Mesendoderm (in vitro differentiated cells): ENCODE measurements at places on chromosomes 12 and 14.

- no peak for DNase-seq
Measured at GRCh38 chr12:4152145-4152795, 121.3 kb upstream of the CCND2 start.

DNA sequence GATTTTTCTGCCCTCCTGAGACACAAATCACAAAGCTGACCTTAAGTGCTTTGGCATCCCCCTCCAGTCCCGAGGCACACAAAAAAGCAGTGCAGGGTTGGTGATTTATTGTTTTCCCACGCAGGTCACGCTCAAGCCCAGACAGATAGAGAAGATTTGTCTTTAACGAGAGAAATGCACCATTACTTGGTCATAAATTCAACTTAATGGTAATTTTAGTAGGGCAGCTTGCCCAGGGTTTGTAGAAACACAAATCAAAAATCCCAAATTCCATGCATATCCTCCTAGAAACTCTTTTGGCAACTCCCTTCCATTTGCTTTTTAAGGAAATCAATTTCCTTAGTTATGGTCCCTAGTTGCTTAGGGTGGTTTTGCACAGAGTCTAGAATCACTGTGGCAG, 132.6 kb downstream of the IGF1 start:
- no peak for DNase-seq

DNA sequence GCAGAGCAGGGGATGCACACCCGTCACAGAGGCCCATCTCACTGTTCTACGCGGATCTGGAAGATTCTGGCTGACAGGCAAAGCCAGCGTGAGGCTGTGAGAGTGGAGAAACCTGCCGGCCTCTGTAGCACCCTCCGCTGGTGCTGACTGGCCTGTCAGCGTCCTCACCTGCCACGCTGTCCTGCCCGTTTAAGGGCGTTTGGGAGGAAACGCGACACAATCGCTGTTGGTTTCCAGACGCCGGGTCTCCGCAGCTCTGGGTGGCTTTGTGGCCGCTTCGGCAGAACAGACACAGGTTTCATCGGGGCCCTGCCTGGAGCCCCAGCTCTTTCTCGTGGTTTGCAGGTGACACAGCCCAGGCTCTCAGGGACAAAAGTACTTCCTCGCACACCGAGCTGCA, 70.6 kb downstream of the NOC4L start:
- DNase-seq = no peak

DNA sequence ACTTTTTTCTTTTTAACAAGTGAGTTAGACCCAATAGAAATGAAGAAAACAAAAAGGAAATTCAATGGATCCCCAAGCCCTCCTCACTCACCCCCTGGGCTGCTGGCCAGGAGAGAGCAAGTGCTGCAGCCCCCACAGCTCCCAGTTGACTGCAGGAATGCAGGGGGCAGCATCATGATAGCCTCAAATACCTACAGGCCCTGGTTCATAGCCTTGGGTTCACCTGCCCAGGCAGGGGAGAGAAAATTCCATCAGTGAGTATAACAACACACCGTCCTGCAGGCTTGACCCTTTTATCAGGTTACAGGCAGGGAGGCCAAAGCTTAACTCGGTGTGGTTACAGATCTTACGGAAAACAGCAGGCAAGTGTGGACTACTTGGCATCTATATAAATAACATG, 76.3 kb downstream of the PHLDA1 start:
- DNase-seq = peak; percentile 33

DNA sequence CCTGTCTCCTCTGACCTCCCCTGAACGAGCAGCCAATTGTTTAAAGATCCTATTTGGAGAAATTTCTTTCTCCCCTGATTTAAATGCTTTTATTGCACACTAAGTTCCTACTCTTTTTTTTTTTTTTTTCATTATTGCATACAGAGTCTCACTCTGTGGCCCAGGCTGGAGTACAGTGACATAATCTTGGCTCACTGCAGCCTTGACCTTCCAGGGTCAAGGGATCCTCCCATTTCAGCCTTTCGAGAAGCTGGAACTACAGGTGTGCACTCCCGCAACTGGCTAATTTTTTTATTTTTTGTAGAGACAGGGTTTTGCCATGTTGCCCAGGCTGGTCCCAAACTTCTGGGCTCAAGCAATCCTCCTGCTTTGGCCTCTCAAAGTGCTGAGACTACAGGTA, 5.2 kb upstream of the P2RX7 start:
- DNase-seq = no peak

- DNase-seq = no peak
Measured at GRCh38 chr12:53699678-53700025, 23.8 kb upstream of the ATP5MC2 start.

DNA sequence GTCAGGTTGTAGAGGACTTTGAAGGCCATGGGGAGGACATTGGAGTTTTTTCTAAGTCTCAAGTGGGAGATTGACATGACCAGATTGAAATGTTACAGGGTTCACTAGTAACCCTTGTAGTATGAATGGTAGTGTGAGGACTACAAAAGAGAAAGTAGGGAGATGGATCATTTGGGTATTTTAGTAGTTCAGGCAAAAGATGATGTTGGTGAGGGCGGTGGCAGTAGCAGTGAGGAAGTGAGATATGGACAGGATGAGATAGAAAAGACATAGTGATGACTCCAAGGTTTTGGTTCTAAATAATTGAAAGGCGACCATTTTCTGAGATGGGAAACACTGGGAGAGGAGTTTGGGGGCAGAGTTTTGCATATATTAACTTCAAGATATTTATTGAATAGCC, 94.2 kb upstream of the CNTN1 start:
- no peak for DNase-seq

GRCh38 chr14:34403646-34404045, 58.4 kb downstream of the SPTSSA start:
- DNase-seq = no peak

DNA sequence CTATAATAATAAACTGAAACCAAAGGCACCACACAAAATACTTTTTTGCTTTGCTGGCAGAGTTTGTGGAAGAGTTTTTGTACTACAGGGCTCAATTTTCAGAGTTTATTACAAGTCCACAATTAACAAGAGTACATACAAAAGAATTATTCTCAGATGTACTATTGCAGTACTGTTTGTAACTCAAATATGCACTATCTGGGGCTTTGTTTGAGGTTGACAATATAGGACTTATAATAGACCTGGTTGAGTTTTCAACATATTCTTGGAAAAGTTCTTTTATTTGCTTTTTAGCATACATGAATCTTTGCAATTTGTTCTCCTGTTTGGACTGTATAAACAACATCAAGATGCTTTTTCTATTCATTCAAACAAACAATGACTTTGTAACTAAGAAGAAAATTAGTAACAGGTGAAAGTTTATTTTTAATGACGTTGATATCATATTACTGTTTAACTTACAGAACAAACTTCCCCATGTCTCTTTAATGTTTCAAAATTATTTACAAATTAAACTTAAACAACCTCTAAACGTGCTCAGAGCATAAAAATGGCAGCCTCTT, 407.4 kb upstream of the PRICKLE1 start:
- DNase-seq = no peak

DNA sequence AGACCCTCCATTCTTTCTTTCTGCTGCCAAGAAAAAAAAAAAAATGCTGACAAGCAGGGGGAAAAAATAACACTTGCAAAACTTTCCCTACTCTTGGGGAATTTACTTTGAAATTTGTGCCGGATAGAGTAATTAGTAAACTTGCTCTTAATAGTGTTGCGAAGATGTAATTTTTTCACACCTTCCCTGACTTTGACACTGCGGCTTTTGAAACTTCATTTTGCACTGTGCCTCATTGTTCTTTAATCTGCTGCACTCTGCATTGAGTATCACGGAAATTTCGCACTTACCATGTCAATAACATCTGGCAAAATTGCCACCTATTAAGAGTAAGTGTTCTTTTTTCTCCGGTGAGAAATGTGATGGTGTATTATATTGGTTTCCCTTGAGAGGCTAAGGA, 596.1 kb downstream of the VRK1 start:
- DNase-seq = no peak

DNA sequence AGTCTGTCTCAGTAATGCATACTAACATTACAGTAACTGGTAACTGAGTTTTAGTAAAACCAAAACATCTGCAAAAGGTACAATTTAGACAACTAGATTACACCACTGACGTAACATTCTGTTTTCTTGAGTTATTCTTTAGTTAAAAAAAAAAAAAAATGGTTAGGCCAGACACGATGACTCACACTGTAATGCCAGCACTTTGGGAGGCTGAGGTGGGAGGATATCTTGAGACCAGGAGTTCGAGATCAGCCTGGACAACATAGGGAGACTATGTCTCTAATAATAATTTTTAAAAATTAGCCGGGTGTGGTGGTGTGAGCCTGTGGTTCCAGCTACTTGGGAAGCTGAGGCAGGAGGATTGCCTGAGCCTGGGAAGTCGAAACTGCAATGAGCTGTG, 34.1 kb downstream of the AP5M1 start:
- DNase-seq = no peak

DNA sequence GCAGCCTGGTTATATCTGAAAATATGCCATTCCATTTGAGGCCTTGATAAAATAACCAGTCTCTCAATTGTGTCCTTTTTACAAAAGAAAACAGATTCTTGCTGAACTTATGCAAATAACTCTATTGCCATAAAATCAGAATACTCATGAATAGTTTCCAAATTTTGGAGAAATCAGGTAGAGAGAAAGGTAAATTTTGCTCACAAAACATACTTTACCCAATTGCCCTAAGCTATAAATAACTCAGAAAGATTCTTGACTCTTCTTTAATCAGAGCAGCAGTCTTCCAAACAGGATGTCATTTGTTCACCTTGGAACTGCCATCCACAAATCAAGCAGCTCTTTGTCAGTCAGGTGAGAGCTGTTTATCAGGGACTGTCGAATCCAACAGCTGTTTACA, 12.6 kb downstream of the ZNF26 start:
- DNase-seq = peak; percentile 31

GRCh38 chr12:77218278-77218677, 152.9 kb upstream of the E2F7 start:
- no peak for DNase-seq

- DNase-seq = peak; percentile 69
Measured at GRCh38 chr14:35897616-35898111, 71.5 kb downstream of the BRMS1L start.

GRCh38 chr14:55333711-55334485, 62.7 kb downstream of the FBXO34 start:
- DNase-seq = peak; percentile 33

- no peak for DNase-seq
Measured at GRCh38 chr12:65630555-65630954, 193.7 kb upstream of the HMGA2 start.

DNA sequence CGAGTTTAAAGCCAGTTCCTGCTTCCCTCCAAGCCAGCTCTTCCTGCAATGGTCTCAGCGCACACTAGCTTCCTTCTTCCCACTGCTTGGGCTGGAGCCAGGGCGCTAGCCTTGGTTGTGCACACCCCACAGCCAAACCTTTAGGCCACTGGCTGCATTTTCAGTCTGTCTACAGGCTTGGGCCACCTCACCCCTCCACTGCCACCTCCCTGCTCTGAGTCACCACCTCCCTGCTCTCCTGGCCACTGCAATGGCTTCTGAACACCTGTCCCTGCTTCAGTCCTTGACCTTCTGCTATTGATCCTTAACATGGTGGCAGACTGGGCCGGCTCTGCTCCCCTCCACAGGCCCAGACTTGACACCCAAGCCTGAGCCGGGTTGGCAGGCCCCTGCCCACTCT, 151.1 kb downstream of the RBM19 start:
- no peak for DNase-seq

DNA sequence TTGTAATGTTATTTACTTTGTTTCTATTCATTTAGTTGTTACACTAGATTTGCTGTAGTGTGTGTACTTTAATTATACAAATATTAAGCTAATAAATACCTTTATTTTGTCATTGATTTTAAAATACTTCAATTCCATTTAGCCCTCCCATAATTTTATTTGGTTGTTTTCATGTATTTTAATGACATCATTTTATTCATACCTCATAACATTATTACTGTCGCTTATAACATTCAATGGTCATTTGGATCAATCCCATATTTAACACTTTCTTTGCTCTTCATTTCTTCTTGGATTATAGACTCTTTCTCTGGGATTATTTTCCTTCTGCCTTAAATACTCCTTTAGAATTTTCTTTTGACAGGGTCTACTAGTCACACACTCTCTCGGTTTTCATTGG, 86.6 kb upstream of the CAND1 start:
- no peak for DNase-seq

- no peak for DNase-seq
Measured at GRCh38 chr14:24100197-24100981, 6.3 kb downstream of the PCK2 start.

GRCh38 chr12:59645242-59645641, 49.4 kb downstream of the SLC16A7 start:
- no peak for DNase-seq

- no peak for DNase-seq
Measured at GRCh38 chr14:23355871-23356435, 3.3 kb upstream of the SLC22A17 start.

DNA sequence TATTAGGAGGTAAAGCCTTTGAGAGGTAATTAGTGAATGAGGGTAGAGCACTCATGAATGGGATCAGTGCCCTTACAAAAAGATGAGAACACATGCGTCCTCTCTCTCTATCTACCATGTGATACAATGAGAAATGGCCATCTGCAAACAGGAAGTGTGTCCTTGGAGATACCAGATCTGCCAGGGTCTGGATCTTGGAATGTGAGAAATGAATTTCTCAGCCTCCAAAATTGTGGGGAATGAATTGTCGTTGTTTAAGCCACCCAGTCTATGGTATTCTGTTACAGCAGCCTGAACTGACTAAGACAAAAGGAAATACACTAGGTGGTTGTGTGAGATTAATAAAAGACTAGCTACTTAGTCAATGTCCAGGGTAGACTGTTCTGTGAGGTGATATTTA, 366.6 kb downstream of the NELL2 start:
- peak; percentile 62 for DNase-seq

GRCh38 chr14:94571395-94571794, 9.8 kb upstream of the SERPINA5 start:
- DNase-seq = no peak

DNA sequence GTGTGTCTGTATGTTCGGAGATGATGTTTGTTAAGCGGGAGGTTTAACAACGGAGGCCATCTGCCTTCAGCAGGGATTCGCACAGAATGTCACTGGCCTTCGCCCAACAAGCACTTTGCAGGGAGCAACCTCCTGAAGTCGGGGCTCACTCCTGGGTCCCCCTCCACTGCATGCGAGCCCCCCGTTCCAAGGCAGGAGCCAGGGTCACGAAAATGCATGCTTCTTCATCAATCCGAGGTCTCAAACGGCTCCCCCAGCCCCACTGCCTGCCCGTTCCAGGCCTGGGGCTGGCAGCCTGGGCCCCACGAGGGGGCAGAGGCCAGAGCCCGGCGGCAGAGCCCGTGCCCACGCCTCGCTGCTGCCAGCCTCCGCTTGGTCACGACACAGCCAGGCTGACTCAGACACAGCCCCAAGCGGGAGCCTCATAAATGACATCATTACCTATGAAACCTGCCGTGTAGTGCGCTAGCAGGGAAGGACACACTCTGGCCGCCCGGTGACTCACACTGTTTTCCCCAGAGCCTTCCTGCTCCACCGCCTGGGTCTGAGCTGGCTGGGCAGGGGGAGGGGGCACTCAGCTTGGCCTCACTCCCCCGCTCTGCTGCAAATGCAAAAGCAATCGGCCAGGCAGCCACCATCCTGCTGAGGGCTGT, 169.5 kb upstream of the RTL1 start:
- peak; percentile 97 for DNase-seq

- DNase-seq = no peak
Measured at GRCh38 chr14:63966407-63966806, 113.6 kb downstream of the SYNE2 start.

- DNase-seq = peak; percentile 99
Measured at GRCh38 chr12:75390899-75391538, at the start of gene GLIPR1L2. Gene GLIPR1L2, plus strand, starts transcription at chr12:75391089. Its CDS starts 28 bp downstream, at chr12:75391117.
